ENCODE measurements at places on chromosomes 3 and 15. TPM values are rescaled to one million over a fixed set of nuclear protein-coding genes. Genes with fewer than 3 reads are reported as not detected.
A peak's percentile ranks its signal among the peaks of the same experiment; 100 is the strongest.

The CASR gene
- not detected for total RNA-seq

GRCh38 chr3:177491296-177492032 lies 294.2 kb upstream of the TBL1XR1 start:
- H3K4me1 ChIP-seq = peaks cover 15% of the 10 kb centered on the region
- DNase-seq = peak; percentile 36
- no peak overlapping the region for H3K27ac ChIP-seq
- no peaks in the 10 kb centered on the region for H3K36me3 ChIP-seq
- no peak overlapping the region for H3K4me3 ChIP-seq

DNA sequence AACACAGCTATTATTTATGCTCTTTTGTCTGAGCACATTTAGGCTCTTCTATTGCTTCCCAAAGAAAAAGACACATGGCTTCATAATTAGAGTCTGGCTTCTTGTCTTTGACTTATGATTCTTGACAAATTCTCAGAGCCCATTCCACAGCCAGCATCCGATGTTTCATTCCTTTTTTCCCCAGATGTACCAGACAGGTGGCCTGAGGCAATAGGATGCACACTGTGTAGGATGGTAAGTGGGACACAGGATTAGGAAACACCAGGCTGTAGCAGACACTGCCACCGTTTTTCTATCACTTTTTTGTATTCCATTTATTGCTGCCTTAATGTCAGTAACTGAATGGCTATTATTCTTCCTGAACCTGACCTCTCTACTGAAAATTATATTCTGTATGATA lies 188.9 kb upstream of the CDIN1 start:
- H3K4me3 ChIP-seq = no peak overlapping the region
- H3K4me1 ChIP-seq = no peaks in the 10 kb centered on the region
- no peak for DNase-seq
- H3K27ac ChIP-seq = no peak overlapping the region
- no peaks in the 10 kb centered on the region for H3K27me3 ChIP-seq

- DNase-seq = no peak
- no peak overlapping the region for H3K4me3 ChIP-seq
- H3K36me3 ChIP-seq = no peaks in the 10 kb centered on the region
- H3K4me1 ChIP-seq = no peaks in the 10 kb centered on the region
- no peaks in the 10 kb centered on the region for H3K27me3 ChIP-seq
These were observed 58.5 kb upstream of the TNFSF10 start for GRCh38 chr3:172581757-172582166.

- H3K27ac ChIP-seq = peak overlapping the region; percentile 5
- peak; percentile 72 for DNase-seq
- peaks cover 4% of the 10 kb centered on the region for H3K4me1 ChIP-seq
- H3K4me3 ChIP-seq = no peak overlapping the region
- H3K36me3 ChIP-seq = no peaks in the 10 kb centered on the region
- H3K27me3 ChIP-seq = no peaks in the 10 kb centered on the region
These were observed 113.4 kb downstream of the PLCH1 start for GRCh38 chr3:155631323-155632019.

GRCh38 chr3:177928172-177928873 lies 607.9 kb upstream of the KCNMB2 start:
- H3K27ac ChIP-seq = peak overlapping the region; percentile 61
- no peaks in the 10 kb centered on the region for H3K36me3 ChIP-seq
- H3K4me3 ChIP-seq = peak overlapping the region; percentile 52
- peak; percentile 82 for DNase-seq
- H3K4me1 ChIP-seq = peaks cover 45% of the 10 kb centered on the region

Measured in GM23248 (cell line).